A549 treated with DMSO at 1 μM for 4 hours (cell line): ENCODE measurements at places on chromosomes 3 and 15. TPM values are rescaled to one million over a fixed set of nuclear protein-coding genes. Genes with fewer than 3 reads are reported as not detected.

Gene RTP1
- not detected in 5 replicates for total RNA-seq

Gene C3orf70
- total RNA-seq, result 0.01 to 0.03 TPM (median 0.02 TPM) in 3 of 5 replicates, not detected in the others

Gene ANKUB1
- not detected in 5 replicates for total RNA-seq

Gene SLCO2A1
- 0.06 TPM in 1 of 5 replicates, not detected in the others for total RNA-seq

Gene CCR2
- total RNA-seq, result not detected in 5 replicates

Gene ZBTB20
- total RNA-seq, result 0.75 to 1.5 TPM (median 0.98 TPM) in 5 replicates

Gene SPATA12
- 0.45 to 0.64 TPM (median 0.52 TPM) in 5 replicates for total RNA-seq

Gene RASL12
- total RNA-seq, result 0.06 to 0.28 TPM (median 0.19 TPM) in 5 replicates

Gene PEX5L
- total RNA-seq, result 0.01 TPM in 1 of 5 replicates, not detected in the others

Gene GOLGA6B
- 0.06 to 0.09 TPM in 2 of 5 replicates, not detected in the others for total RNA-seq

Gene SPSB4
- 0.10 to 0.27 TPM (median 0.16 TPM) in 5 replicates for total RNA-seq

Gene CLDN1
- 28.6 to 35.6 TPM (median 30.3 TPM) in 5 replicates for total RNA-seq

Gene FEZF2
- not detected in 5 replicates for total RNA-seq

Gene SCAANT1
- 0.79 TPM in 1 of 5 replicates, not detected in the others for total RNA-seq

Gene RPL35A
- 938 to 1,114 TPM (median 1,088 TPM) in 5 replicates for total RNA-seq

Gene ACOX2
- 7.8 to 11.7 TPM (median 10.8 TPM) in 5 replicates for total RNA-seq

Gene GRIP2
- 1.00 to 2.3 TPM (median 1.9 TPM) in 5 replicates for total RNA-seq

Gene TLR9
- total RNA-seq, result 0.06 TPM in 1 of 5 replicates, not detected in the others

Gene A4GNT
- total RNA-seq, result not detected in 5 replicates

Gene LDHAL6B
- total RNA-seq, result not detected in 5 replicates

Gene C2CD4A
- total RNA-seq, result 0.02 to 0.07 TPM (median 0.02 TPM) in 3 of 5 replicates, not detected in the others

Gene CAMK2N2
- total RNA-seq, result 0.90 to 1.7 TPM (median 1.1 TPM) in 5 replicates

Gene HHATL
- 0.30 TPM in 1 of 5 replicates, not detected in the others for total RNA-seq

Gene ALCAM
- total RNA-seq, result 58.7 to 88.2 TPM (median 71.1 TPM) in 5 replicates

Gene WDR72
- 6.0 to 8.0 TPM (median 7.6 TPM) in 5 replicates for total RNA-seq

Gene RASA2
- total RNA-seq, result 7.2 to 13.5 TPM (median 11.1 TPM) in 5 replicates

Gene CNTN4
- not detected in 5 replicates for total RNA-seq

Gene OR5H15
- total RNA-seq, result not detected in 5 replicates

Gene SAMD7
- not detected in 5 replicates for total RNA-seq

Gene CTXND1
- total RNA-seq, result 0.01 to 0.02 TPM (median 0.01 TPM) in 3 of 5 replicates, not detected in the others

Gene EDEM1
- 18.3 to 23.3 TPM (median 20.8 TPM) in 5 replicates for total RNA-seq

Gene IL17RB
- total RNA-seq, result 0.81 to 1.3 TPM (median 1.0 TPM) in 5 replicates

Gene ESYT3
- 0.56 to 1.0 TPM (median 0.78 TPM) in 5 replicates for total RNA-seq

Gene COLQ
- total RNA-seq, result 0.15 to 0.63 TPM (median 0.42 TPM) in 5 replicates

Gene MINAR1
- 0.42 to 0.71 TPM (median 0.64 TPM) in 5 replicates for total RNA-seq

Gene ITIH1
- not detected in 5 replicates for total RNA-seq

Gene KNG1
- 0.17 TPM in 1 of 5 replicates, not detected in the others for total RNA-seq

Gene MUC4
- 0.05 to 0.06 TPM in 2 of 5 replicates, not detected in the others for total RNA-seq

Gene IQCF6
- not detected in 5 replicates for total RNA-seq

Gene CKMT1B
- 2.5 to 4.8 TPM (median 4.2 TPM) in 5 replicates for total RNA-seq

Gene MYRIP
- total RNA-seq, result not detected in 5 replicates

Gene CFAP91
- 0.20 to 0.41 TPM (median 0.32 TPM) in 4 of 5 replicates, not detected in the other for total RNA-seq

Gene VIPR1
- total RNA-seq, result 0.46 to 0.82 TPM (median 0.66 TPM) in 5 replicates

Gene AHSG
- total RNA-seq, result 0.08 TPM in 1 of 5 replicates, not detected in the others

Gene TMIE
- total RNA-seq, result 0.07 to 0.30 TPM (median 0.16 TPM) in 5 replicates

Gene EIF4E3
- total RNA-seq, result 2.6 to 4.2 TPM (median 3.7 TPM) in 5 replicates

Gene MEGF11
- total RNA-seq, result 0.11 to 0.74 TPM (median 0.49 TPM) in 5 replicates

Gene PPP1R14D
- total RNA-seq, result 0.19 to 0.35 TPM (median 0.28 TPM) in 3 of 5 replicates, not detected in the others

Gene IQCF5
- total RNA-seq, result not detected in 5 replicates

Gene INSYN1
- 1.4 to 2.6 TPM (median 2.1 TPM) in 5 replicates for total RNA-seq

Gene REC114
- not detected in 5 replicates for total RNA-seq

Gene TICRR
- total RNA-seq, result 12.9 to 16.4 TPM (median 14.2 TPM) in 5 replicates

Gene PPARG
- 39.4 to 44.0 TPM (median 40.6 TPM) in 5 replicates for total RNA-seq

Gene MORC1
- not detected in 5 replicates for total RNA-seq

Gene RYK
- 28.9 to 34.4 TPM (median 33.6 TPM) in 5 replicates for total RNA-seq

Gene CYP8B1
- not detected in 5 replicates for total RNA-seq

Gene DNAJA4
- total RNA-seq, result 0.12 TPM in 1 of 5 replicates, not detected in the others

Gene RBPMS2
- 7.5 to 9.4 TPM (median 8.4 TPM) in 5 replicates for total RNA-seq
